ENCODE measurements at places on chromosomes 3 and 15.

GRCh38 chr3:12421132-12421531 lies 63.1 kb upstream of the TSEN2 start:
- DNase-seq, result no peak

DNA sequence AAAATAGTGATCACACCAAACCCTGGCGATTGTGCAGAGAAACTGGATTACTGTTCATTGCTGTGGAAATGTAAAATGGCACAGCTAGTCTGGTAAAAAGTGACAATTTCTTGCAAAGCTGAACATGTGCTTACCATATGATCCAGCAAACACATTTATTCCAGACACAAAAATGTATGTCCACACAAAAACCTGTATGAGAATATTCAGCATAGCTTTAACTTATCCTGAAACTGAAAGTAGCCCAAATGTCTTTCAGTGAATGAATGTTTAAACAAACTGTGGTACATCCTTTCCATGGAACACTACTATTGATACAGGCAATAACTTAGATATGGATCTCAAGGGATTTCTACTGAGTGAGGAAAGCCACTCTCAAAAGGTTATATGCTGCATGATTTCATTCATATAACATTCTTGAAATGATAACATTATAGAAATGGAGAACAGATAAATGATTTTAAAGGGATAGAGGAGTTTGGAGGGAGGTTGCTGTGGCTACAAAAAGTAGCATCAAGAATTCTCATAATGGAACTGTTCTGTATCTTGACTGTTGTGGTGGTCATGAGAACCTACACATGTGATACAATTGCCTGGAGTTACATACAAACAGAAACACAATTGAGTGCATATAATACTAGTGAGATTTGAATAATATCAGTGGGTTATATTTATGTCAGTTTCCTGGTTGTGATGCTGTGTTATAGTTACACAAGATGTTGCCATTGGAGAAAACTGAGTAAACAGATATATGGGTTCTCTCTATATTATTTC lies 70.7 kb upstream of the DPH6 start:
- no peak for DNase-seq

DNA sequence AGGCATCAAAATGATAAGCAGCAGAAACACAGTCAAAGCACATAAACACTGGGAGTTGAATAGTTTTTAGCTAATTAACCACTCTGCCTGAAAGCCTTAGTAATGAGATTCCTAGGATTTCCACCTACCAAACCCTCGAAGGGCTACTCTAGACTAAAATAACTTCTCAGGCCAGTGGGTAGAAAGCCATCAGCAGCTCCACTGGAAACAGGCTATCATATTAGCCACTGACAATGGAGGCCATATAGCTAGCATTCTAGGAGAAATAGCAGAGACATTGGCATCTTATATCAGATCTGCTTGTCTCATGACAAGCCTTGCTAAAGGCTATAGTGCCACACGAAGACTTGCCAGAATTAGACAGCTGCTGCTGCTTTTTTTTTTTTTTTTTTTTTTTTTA lies 4.5 kb upstream of the CAPN3 start:
- DNase-seq, result no peak

GRCh38 chr15:77239882-77240608 lies 169.1 kb upstream of the TSPAN3 start:
- DNase-seq, result no peak
